ENCODE measurements at places on chromosomes 12 and 14. TPM values are rescaled to one million over a fixed set of nuclear protein-coding genes. Genes with fewer than 3 reads are reported as not detected.

The ADAM21 gene
- total RNA-seq: 0.15 TPM

The CLEC9A gene
- not detected for total RNA-seq

The KERA gene
- not detected for total RNA-seq

The DENR gene
- 78.8 TPM for total RNA-seq

The SLC5A8 gene
- total RNA-seq: not detected

The CPSF2 gene
- total RNA-seq: 143 TPM

The NTF3 gene
- total RNA-seq: not detected

The IFNG-AS1 gene
- 0.46 TPM for total RNA-seq

The SMOC1 gene
- not detected for total RNA-seq

The FGD6 gene
- 1.6 TPM for total RNA-seq

The KRT74 gene
- total RNA-seq: not detected

The LRRC43 gene
- 0.11 TPM for total RNA-seq

The FAM161B gene
- total RNA-seq: 1.4 TPM

The RFLNA gene
- not detected for total RNA-seq

The PGF gene
- 0.17 TPM for total RNA-seq

The LRP1-AS gene
- total RNA-seq: not detected

The KCNH3 gene
- 5.8 TPM for total RNA-seq

The TRIM9 gene
- total RNA-seq: 1.6 TPM

The BIN2 gene
- total RNA-seq: 47.0 TPM

The GNPTAB gene
- total RNA-seq: 73.8 TPM

The LTA4H gene
- 72.3 TPM for total RNA-seq

Data from activated CD8-positive, alpha-beta memory T cell treated with anti-CD3 and anti-CD28 coated beads for 36 hours (primary cell).